ENCODE measurements at places on chromosomes 11 and 22. TPM values are rescaled to one million over a fixed set of nuclear protein-coding genes. Genes with fewer than 3 reads are reported as not detected.

The TH gene
- total RNA-seq: 2.3 TPM

The IL17REL gene
- total RNA-seq: 0.55 TPM

The MIAT gene
- 180 TPM for total RNA-seq

The MRGPRF gene
- total RNA-seq: 14.6 TPM

The TPP1 gene
- 65.5 TPM for total RNA-seq

The MUC6 gene
- not detected for total RNA-seq

The GRAMD4 gene
- total RNA-seq: 26.8 TPM

The DEFB131B gene
- total RNA-seq: not detected

The OR8D4 gene
- total RNA-seq: not detected

The CRYBB2 gene
- total RNA-seq: 777 TPM

The CDC42EP1 gene
- total RNA-seq: 19.0 TPM

The TRIM49 gene
- not detected for total RNA-seq

The SGSM1 gene
- 3.6 TPM for total RNA-seq

The TYR gene
- total RNA-seq: 65.3 TPM

The SNX32 gene
- 3.1 TPM for total RNA-seq

The RASL10A gene
- total RNA-seq: 2.9 TPM

The APOA1 gene
- 0.60 TPM for total RNA-seq

The APOL1 gene
- 4.3 TPM for total RNA-seq

The ANO1 gene
- total RNA-seq: 10.4 TPM

The CRYBB3 gene
- total RNA-seq: 325 TPM

The FADS3 gene
- total RNA-seq: 34.5 TPM

The FBXO7 gene
- total RNA-seq: 97.0 TPM

The PPP1CA gene
- total RNA-seq: 85.5 TPM

The SLC35F2 gene
- total RNA-seq: 8.1 TPM

The NDUFV1 gene
- 186 TPM for total RNA-seq

The FAM83F gene
- 3.4 TPM for total RNA-seq

The HORMAD2 gene
- 1.6 TPM for total RNA-seq

The HBE1 gene
- 1.5 TPM for total RNA-seq

The ALKBH3 gene
- total RNA-seq: 29.7 TPM

The SCO2 gene
- total RNA-seq: not detected

The SCGB1A1 gene
- not detected for total RNA-seq

The GRAP2 gene
- total RNA-seq: 2.5 TPM

The TRIM48 gene
- total RNA-seq: not detected

The KDM4D gene
- 2.3 TPM for total RNA-seq

The GPHA2 gene
- not detected for total RNA-seq

The LDHAL6A gene
- not detected for total RNA-seq

The DRG1 gene
- 80.5 TPM for total RNA-seq

The KAT5 gene
- 58.7 TPM for total RNA-seq

The SPTBN2 gene
- 98.3 TPM for total RNA-seq

The ZBTB16 gene
- total RNA-seq: 26.2 TPM

The IGSF9B gene
- 86.7 TPM for total RNA-seq

The BCR gene
- total RNA-seq: 45.7 TPM

The GAL3ST3 gene
- 8.4 TPM for total RNA-seq

The CEP126 gene
- total RNA-seq: 17.2 TPM

The CD3G gene
- 0.88 TPM for total RNA-seq

The OSM gene
- total RNA-seq: 0.77 TPM

The CNTN5 gene
- 15.6 TPM for total RNA-seq

The DRD2 gene
- total RNA-seq: 2.5 TPM

The TREH gene
- not detected for total RNA-seq

The PANX2 gene
- 2.4 TPM for total RNA-seq

The SPI1 gene
- 5.4 TPM for total RNA-seq

The CCDC116 gene
- total RNA-seq: 0.27 TPM

The SCUBE2 gene
- total RNA-seq: 13.2 TPM

The ST14 gene
- 3.8 TPM for total RNA-seq
